Heart left ventricle (tissue), 16 donors: ENCODE measurements at places on chromosomes 11 and 22. TPM values are rescaled to one million over a fixed set of nuclear protein-coding genes. Genes with fewer than 3 reads are reported as not detected.

DNA sequence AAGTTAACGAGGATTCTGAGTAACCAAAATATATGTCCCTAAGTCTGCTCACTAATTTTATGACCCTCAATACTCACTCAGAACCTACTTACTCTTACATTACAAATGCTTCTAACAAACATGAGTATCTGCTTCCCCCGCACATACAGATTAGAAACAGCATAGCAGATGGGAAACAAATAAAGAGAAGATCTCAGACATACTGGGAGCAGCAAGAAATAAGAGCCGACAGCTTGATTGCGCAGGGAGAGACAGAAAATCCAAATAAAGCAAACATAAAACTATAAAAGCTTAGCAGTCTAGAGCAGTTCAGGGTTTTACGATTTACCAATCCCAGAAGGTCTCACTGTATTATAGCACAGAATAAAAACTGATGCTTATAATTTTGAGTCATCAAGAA is 89.1 kb upstream of the DBX1 start:
- H3K4me3 ChIP-seq, result no peak overlapping the region
- H3K27ac ChIP-seq, result no peak overlapping the region
- H3K4me1 ChIP-seq, result no peaks in the 10 kb centered on the region
- H3K36me3 ChIP-seq, result no peaks in the 10 kb centered on the region
- peaks cover 6% of the 10 kb centered on the region for H3K27me3 ChIP-seq
- DNase-seq, result no peak

DNA sequence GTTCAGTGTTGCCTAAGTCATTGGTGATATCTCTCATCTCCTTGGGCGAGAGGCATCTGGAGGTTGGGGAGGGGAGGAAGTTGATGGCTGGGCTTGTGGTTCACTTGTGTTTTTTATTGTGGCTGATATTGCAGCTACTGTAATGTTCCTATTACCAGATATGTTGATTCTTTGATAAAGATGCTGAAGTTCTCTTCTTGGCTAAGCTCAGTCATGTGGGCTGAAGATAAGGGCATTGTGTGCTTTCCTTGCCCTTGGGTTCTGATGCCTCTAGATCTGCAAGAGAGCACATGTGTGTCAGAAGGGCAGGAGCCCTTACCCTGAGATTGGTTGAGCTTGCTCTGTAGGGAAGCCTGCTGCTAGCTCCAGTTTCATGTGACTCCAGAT is 12.0 kb downstream of the STX3 start:
- peak overlapping the region; percentile 15 for H3K27ac ChIP-seq
- no peak overlapping the region for H3K4me3 ChIP-seq
- H3K36me3 ChIP-seq, result no peaks in the 10 kb centered on the region
- no peak for DNase-seq

GRCh38 chr22:29946220-29946619 is 63.2 kb downstream of the MTMR3 start:
- no peak overlapping the region for H3K27ac ChIP-seq
- H3K27me3 ChIP-seq, result no peaks in the 10 kb centered on the region
- no peak for DNase-seq
- H3K36me3 ChIP-seq, result no peaks in the 10 kb centered on the region
- H3K4me3 ChIP-seq, result no peak overlapping the region

RASD2 gene
- total RNA-seq, result 3.4 TPM

GRAMD1B gene
- total RNA-seq, result 15.6 TPM
